Amniotic epithelial cell (primary cell): ENCODE measurements at places on chromosomes 6 and 20.

GRCh38 chr6:150620244-150620643 is 20.6 kb downstream of the PLEKHG1 start:
- no peak for DNase-seq

- peak; percentile 67 for DNase-seq
Observed at GRCh38 chr6:7846966-7847818, 63.4 kb downstream of the TXNDC5 start.

DNA sequence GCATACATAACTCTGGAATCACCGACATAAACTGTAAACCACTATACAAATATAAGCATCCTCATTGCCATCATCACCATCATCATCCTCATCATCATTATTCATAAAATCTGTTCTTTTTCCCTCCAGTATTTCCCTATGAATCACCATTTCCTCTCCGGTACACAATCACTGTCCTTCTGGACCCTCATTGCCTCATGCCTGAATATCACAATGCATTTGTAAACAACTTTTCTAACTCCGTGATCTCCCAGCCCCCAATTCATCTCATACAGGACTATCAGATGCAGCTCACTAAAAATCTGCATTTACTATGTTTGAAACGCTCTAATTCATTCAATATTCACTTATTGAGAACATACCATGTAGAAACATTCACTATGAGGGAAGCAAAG is 339.7 kb downstream of the TBC1D32 start:
- no peak for DNase-seq

GRCh38 chr20:64176551-64176950 is 12.3 kb downstream of the MYT1 start:
- DNase-seq = no peak

- no peak for DNase-seq
Observed at GRCh38 chr6:24187965-24188577, 62.1 kb downstream of the NRSN1 start.

DNA sequence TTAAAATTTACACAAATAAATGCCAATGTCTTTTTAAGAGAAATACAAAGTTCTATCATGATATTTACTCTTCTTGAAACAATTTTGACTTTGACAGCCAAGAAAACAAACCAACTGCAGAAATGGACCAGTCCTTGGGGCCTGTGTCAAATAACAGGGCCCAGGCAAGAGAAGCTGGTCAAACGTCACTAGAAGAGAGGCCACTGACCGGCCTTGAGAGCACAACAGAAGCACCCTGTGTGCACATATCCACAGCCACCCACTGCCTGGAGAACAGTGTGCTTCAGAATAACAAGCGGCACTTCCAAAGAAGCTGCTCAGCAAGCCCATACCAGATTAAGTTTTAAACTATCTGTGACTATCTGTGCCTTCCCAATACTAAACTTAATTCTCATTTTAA is 14.8 kb downstream of the APMAP start:
- no peak for DNase-seq

DNA sequence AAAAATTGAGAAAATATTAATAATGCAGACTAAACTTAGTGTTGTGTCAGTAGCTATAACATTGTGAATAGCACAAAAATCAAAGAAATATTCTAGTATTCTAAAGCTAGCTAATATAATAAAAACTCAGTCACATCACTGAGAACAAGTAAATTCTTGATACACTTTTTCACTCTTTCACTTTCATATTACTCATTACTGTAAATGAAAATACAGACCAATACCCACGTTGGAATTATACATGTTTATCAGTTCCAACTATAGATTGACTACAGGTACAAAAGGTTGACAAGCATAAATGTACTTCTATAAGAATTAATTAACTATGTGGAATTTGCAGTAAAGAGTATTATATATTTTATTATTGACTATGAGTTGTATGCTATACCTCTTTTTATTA is 1043.4 kb upstream of the FLRT3 start:
- no peak for DNase-seq

DNA sequence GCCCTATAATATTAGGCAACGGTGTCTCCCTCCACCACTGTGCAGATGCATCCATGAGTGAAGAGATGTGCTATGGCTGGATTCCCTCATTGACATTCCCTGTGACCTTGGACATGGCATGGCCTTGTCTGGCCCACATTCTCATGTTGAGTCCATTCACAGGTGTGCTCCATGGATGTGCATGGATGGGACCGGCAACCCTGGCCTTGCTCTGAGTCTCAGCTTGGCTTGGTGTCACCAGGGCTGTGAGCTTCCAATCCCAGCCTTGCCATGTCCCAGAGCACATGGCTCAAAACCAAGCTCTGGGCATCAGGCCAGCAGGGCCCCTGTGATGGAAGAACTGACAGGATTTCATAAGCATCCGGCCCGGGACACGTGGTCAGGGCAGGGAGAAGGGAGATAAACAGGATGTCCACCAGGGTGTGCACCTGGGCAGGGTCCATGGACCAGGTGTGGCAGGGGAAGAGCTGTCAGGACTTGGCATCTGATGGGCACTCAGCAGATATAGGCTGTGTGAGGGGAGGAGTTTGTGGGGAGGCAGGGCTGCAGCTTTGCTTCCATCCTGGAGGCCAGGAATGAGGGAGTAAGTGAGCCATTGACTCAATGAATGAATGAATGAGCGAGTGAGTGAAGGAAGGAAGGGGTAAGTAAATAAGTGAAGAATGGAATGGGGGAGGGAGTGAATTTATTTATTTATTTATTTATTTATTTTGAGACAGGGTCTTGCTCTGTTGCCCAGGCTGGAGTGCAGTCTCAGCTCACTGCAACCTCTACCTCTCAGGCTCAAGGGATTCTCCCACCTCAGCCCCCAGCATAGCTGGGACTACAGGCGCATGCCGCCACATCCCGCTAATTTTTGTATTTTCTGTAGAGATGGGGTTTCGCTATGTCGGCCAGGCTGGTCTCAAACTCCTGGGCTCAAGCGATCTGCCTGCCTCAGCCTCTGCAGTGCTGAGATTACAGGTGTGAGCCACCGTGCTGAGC is 15.7 kb downstream of the NRSN2 start:
- peak; percentile 90 for DNase-seq

DNA sequence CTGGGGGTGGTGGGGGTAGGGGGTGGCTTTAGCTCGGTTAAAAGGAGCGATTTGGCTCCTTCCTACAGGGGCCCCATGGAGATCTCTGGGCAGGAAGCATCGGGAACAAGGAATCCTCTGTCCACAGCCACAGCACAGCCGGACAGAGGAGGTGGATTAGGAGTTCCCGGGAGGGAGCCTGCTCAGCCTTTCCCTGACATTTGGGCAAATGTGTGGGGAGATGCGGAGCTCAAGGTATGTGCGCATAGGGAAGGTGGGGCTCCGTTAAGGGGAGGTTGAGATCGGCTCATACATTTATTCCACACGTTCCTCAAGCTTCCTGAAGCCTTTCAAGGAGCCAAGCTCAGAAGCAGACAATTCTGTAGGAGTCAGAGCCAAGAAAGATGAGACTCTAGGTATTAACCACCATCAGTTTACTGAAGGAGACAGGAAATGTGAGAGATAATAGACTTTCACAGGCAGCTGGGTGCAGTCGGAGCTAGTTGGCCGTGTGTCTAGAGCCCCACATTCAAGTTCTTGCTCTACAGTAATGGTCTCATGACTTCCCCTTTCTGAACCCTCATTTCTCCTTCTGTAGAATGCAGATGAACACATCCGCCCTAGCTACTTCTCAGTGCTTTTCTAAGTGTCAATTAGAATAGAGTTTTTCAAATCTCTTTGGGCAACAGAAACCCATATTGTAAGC is 40.8 kb upstream of the EPB41L1 start:
- no peak for DNase-seq

GRCh38 chr6:152170702-152171667 is 363.5 kb downstream of the ESR1 start:
- peak; percentile 98 for DNase-seq

DNA sequence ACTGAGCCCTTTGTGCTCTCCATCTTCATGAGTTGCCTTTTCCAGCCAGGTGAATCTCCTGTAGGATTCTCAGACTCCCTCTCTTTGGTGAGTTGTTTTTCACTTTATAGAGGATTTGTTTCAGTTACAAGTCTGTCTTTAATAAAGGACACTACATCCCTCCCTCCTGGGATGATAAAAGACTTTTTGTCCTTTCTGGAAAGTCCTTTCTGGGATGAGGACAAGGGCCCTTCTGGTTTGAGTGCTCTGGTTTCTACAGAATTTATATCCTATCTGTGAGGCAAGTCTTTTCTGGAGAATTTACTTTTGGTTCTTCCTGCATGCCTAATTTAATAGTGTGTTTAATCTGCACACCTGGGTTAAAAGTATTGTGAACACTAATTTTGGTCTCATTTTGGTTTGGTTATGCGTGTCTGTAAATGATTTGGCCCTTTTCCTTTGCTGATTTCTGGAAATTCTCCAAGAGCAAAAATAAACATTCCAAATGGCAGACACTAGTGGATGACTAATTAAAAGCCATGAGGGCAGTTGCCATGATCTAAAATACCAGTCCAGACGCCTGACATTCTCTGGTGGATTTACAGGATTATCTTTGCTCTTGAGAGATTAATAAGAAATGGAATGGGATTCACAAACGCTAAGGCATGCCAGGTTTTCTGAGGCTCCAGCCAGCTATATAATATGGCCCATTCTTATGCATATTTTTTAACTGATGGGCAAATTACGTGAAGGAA is 44.8 kb downstream of the TCP11 start:
- peak; percentile 86 for DNase-seq

DNA sequence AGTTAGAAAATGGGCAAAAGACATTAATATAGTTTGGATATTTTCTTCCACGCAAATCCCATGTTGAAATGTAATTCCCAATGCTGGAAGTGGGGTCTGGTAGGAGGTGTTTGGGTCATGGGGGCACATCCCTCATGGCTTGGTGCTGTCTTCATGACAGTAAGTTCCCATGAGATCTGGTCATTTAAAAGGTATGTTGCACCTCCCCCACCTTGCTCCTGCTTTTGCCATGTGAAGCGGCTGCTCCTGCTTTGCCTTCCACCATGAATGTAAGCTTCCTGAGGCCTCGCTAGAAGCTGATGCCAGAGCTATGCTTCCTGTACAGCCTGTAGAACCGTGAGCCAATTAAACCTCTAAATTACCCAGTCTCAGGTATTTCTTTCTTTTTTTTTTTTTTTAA is 16.3 kb upstream of the TMEM14A start:
- DNase-seq = no peak

GRCh38 chr6:1558388-1558787 is 51.3 kb upstream of the FOXC1 start:
- no peak for DNase-seq

DNA sequence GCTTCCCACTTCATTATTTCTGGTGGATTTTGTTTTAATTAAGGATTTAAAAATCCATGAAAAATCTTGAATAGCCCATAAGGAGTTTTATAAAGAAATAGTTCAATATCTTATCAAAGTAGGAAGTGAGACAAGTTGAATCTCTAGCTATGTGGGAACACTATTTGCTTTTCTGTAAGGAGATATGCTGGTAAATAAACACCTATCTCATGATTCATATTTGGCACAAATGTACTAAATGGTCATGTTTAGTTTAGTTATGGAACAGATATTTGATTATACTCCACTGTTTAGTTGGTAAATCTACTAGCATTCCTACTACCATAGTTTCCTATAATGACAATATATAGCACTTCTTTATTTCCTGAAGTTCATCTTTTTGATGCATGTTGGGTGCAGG is 239.9 kb upstream of the CEP162 start:
- no peak for DNase-seq

DNA sequence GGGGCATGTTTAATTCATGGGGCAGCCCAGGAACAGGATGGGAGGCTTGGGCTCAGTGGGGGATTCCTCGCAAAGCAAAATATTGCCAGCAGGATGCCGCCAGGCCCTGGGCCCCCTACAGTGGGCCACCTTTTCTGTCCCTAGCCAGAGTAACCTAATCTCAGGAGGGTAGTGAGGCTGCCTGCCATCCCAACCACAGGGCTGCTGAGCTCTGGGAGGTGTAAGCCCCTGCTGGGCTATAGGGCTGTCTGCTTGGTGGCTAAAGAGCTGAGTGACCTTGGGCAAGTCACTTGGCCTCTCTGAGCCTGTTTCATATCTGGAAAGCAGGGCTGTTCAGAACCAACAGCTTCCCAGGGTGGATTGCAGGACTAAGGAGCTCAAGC is 35.7 kb upstream of the CDH22 start:
- no peak for DNase-seq

DNA sequence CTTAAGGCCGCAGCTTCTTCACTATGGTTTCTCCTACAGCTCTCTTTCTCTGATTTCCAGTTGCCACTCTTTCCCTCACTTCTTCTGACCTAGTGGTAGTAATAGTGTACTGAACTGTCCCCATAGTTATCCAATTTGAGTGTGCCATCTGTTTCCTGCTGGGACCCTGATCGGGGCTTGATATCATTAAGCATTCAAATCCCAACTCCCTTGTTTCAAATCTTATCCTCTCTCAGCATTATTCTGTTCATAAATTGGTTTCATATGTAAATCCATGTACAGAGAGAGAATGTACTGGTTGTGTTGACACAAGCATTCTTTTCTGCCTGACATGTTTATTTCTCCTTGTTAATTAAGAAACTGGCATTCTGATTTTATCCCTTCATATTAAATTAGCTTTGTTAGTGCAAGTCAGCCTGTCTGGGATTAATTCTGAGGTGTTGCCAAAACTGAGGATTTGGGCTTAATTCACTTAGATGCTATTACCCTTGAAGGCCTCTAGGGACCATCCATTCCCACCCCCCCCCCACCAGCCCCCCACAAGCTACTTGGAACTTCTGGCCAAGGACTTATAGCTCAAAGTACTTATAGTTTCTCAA is 84.6 kb upstream of the PROKR2 start:
- DNase-seq = no peak

- DNase-seq = no peak
Observed at GRCh38 chr6:68628161-68628560, 6.9 kb upstream of the ADGRB3 start.

GRCh38 chr6:47483853-47484546 is 6.4 kb downstream of the CD2AP start:
- DNase-seq = peak; percentile 20

DNA sequence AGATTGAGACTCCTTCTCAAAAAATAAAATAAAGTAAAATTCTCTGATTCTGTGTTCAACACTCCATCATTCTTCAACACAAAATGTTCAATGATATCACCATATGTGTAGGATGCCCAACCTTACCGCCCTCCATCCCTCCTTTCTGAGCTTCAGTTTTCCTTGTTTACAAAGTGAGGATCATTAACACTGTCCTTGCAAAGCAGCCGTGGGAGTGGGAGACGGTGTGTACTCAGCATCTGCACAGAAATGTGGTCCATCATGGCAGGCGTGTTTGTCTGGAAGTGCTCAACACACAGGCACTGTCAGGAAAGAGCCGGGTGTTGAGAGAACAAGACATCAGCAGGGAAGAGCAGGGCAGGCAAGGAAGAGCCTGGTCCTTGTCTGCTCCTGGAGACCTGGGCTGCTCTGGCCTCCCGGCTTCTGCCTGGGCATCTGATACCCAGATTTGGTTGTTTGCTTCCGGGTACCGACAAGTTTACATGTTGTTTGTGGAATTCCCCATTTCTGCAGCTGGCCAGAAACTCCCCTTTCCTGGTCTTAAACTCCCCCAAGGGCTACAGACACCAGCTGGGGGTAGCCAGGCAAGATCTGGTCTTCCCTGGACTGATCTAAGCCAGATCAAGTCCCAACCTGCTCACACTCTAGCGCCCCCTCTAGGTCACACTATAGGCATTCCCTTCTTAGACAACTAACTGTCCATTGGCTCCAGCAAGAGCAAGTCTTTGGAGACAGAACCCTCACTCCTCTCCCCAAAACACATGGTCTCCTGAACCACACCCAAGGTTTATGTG is 26.7 kb upstream of the TTPAL start:
- DNase-seq = peak; percentile 36
